NCI-H82 (cell line): ENCODE measurements at places on chromosomes 12 and 14.

DNA sequence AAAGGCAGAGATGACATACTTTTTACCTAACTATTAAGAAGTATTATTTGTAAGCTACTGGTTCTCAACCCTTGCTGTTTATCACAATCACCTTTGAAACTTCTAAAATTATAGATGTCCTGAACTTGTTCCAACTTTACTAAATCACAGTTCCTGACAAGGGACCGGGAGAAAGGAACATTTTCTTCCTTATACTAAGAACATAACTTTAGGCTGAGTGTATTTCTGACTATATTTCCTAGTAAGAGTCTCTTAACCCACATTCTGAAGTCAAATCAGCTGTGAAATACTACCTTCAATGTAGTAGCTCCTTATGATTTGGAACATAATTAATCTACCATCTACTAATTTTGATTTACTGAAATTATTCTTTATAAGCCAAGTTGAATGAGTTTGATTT, 80.2 kb downstream of the BAZ1A start:
- DNase-seq: no peak

- no peak for DNase-seq
Measured at GRCh38 chr14:26444822-26445221, 153.0 kb downstream of the NOVA1 start.

DNA sequence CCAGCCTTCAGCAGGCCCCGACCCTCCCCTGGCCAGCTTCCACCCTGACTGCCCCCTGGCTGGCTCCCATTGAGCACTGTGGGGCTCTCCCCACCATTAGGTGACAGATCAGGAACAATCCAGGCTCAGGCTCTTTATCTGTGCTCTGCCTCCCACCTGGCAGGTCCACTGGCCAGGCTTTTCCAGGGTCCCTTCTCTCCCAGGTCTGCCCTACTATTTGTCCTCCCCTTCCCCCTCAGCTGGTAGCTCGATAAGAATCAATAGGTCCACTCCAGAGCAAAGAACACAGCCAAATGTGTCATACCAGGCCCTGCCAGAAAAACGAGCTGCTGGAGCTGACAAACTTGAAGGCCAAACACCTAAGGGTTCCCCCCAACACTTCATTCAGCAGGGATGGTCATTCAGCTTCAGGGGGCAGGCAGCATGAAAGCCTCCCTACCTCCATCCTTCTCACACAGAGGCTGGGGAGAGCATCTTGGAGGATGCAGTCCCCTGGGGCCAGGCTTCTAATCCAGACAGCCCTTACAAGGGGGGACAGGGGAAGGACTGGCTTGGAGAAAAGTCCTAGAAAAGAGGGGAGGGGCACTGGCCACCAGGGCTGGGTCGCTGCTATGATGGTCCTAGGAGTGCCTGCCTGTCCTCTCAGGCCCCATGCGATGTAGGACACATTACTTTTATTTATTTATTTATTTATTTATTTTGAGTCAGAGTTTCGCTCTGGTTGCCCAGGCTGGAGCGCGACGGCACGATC, 1.9 kb upstream of the KRT18 start:
- no peak for DNase-seq

DNA sequence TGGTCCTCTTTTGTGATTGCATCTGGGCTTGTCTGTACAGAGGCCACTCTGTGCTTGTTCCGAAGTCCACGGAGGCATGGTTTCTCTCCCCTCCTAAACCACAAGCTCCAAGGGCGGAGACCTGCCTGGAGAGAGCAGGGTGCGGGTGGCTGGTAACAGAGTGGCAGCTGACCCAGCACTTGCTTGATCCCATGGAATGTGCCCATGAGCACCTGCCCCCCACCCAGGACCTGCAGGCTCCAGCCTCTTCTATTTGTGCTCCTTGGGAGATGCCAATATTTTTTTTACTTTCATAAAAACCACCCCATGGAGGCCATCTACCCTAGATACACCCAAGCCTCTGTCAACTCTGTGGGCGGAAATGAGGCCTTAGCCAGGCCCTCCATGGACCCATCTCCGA, 104.7 kb downstream of the PRMT8 start:
- no peak for DNase-seq

GRCh38 chr12:82694276-82694675, 7.6 kb downstream of the TMTC2 start:
- DNase-seq: no peak

- DNase-seq: peak; percentile 22
Measured at GRCh38 chr14:75141967-75142366, 15.1 kb upstream of the NEK9 start.

- DNase-seq: no peak
Measured at GRCh38 chr14:64541972-64542835, 1.7 kb downstream of the HSPA2 start.

DNA sequence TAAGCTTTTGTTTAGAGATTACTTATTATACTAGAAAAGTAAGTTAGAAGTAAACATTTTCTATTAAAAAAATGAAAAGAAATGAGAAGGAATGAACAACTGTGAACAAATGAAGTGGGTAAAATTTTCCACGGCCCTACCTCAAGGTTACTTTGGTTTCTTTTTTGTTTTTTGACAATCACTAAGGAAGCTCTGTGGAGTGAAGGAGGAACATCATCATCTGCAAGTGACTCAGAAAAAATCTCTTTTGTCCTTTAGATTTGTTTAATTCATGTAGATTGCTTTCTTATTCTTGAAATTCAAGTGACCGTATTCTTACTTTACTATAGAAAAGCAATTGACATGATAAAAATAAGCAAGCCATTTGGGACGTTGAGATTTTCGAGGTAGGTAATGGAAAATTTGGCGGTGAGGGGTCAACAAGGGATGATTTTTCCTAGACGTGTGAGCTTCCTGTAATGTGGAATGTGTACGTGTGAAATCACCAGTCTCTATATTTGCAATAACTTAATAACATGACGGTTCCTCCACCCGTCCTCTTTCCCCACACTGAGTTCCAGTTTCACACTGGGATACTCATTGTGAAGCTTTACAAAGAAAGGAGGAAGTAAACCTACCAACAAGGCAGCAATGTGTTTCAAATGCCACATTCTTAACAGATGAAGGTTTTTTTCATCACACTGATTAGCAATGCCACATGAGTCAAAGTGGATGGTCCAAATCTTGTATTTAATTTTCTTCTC, 62.3 kb upstream of the EGLN3 start:
- DNase-seq: no peak
